ENCODE measurements at places on chromosomes 11 and 22. TPM values are rescaled to one million over a fixed set of nuclear protein-coding genes. Genes with fewer than 3 reads are reported as not detected.
A peak's percentile ranks its signal among the peaks of the same experiment; 100 is the strongest.

DNA sequence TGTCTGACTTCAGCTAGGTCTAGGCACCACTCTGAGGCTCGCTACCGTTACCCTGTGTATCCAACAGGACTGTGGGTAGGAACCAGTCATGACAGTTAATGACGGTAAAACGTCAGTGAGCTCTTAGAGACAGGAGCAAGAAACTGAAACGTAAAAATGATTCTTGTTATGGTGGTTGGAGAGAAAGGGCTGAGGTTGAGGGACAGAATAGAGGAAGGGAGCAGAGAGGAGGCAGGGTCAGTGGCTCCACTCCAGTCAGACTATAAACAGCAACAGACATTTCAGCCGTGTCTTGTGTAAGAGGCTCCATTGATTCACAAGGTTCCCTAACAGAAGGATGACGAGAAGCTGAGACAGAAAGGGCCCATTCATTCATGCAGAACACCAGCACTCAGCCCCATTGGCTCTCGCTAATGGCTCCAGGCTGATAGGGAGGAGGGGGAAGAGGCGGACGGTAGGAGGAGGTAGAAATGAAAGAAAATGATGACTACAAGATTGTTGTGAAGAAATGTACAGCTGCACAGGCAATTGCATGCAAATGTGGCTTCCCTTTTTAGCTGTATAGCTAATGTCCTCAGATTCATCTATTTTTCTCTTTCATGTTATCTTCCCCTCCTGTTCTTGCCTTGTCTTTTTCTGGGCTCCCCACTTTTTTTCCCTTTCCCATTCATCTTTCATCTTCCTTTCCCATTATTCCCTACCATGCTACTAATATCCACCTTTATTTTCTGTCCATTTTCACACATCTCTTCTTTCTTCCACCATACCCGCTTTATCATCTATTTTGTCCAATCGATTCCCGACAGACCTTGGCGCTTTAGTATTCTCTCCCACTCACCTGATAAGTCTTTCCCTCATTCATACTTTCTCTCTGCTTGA is 34.3 kb downstream of the ETS1 start:
- H3K36me3 ChIP-seq, result no peaks in the 10 kb centered on the region
- H3K4me1 ChIP-seq, result peaks cover 5% of the 10 kb centered on the region
- no peak overlapping the region for H3K4me3 ChIP-seq
- DNase-seq, result peak; percentile 71
- no peaks in the 10 kb centered on the region for H3K27me3 ChIP-seq
- H3K27ac ChIP-seq, result no peak overlapping the region

DNA sequence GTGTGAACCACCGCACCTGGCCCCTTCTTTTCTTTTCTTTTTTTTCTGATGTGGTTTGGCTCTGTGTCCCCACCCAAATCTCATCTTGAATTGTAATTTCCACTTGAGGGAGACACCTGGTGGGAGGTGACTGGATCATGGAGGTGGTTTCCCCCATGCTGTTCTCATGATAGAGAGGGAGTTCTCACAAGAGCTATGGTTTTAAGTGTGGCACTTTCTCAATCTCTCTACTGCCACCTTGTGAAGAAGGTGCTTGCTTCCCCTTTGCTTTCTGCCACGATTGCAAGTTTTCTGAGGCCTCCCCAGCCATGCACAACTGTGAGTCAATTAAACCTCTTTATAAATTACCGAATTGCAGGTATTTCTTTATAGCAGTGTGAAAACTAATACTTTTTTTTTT is 4.9 kb upstream of the TCN2 start:
- H3K4me3 ChIP-seq, result no peak overlapping the region
- H3K4me1 ChIP-seq, result peaks cover 9% of the 10 kb centered on the region
- peak; percentile 35 for DNase-seq
- H3K36me3 ChIP-seq, result no peaks in the 10 kb centered on the region
- no peaks in the 10 kb centered on the region for H3K27me3 ChIP-seq

DNA sequence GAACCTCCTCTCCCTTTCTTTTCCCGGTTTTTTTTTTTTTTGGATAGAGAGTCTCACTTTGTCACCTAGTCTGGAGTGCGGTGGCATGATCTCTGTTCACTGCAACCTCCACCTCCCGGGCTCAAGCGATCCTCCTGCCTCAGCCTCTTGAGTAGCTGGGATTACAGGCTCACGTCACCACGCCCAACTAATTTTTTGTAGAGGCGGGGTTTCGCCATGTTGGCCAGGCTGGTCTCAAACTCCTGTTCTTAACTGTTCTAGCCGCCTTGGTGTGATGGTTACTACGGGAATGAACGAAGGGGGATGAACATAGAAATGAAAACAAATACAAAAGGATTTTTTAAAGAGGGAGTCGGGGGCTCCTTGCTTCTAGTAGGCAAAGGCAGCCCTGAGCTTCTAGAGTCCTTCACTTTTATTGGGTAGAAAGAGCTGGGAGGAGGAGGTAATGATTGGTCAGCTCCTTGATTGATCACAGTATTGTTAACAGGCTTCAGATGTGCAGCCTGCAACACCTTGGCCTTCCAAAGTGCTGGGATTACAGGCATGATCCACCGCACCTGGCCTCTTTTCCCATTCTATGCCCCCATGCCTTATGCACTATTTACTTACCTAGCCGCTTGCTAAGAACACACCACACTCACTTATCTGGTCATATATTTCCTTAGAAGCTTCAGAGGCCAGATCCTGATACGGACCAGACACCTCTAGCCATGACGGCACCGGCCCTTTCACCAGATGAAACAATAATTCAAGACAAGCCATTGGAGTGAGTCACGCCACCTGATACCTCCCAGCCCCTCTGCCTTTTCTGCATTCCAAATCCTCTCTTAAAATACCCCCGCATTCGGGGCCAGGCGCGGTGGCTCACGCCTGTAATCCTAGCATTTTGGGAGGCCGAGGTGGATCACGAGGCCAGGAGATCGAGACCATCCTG is 20.7 kb downstream of the SUSD2 start:
- no peak for DNase-seq
- peaks cover 5% of the 10 kb centered on the region for H3K4me1 ChIP-seq
- no peaks in the 10 kb centered on the region for H3K36me3 ChIP-seq
- no peak overlapping the region for H3K27ac ChIP-seq

- H3K27me3 ChIP-seq, result peaks cover 29% of the 10 kb centered on the region
- H3K4me3 ChIP-seq, result no peak overlapping the region
- H3K4me1 ChIP-seq, result no peaks in the 10 kb centered on the region
- no peaks in the 10 kb centered on the region for H3K36me3 ChIP-seq
Observed at GRCh38 chr11:44804449-44805437, 78.0 kb downstream of the TSPAN18 start.

GRCh38 chr11:65213322-65214211 is 31.8 kb downstream of the CAPN1 start:
- no peaks in the 10 kb centered on the region for H3K4me1 ChIP-seq
- DNase-seq, result peak; percentile 11
- no peaks in the 10 kb centered on the region for H3K27me3 ChIP-seq
- H3K4me3 ChIP-seq, result no peak overlapping the region

Gene RASGRP2
- 1.2 TPM for total RNA-seq

All from fibroblast of lung (primary cell).